ENCODE measurements at places on chromosomes 12 and 14.

DNA sequence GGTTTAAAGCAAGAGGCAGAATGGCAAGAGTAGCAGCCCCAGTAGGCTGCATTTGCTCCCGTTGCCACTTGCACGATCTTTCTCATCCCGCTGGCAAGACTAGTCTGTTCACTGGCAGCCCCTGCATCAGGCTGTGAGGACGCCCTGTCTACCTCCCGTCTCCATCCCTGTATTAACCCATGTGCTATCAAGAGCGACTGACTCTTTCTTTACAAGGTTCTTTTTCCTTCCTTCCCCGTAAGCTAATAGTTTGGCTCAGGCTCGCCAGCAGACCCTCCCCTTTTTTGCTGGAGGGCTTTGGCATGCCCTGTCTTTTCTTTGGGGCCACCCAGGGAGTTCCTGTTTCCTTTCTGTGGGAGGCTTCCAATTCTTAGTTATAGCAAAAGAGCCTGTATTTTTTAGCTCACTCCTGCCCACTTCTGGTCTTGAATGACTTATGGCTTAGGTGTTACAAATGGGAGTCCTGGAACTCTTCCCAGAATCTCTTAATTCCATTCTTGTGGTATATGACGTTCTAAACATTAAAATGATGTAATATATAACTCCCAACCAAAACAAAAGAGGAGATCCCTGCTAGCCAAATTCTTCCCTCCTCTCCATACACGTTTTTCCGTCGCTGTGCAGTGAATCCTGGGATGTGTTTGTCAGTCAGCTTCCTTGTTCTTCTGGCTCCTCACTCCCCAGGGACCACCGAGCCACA lies 149.0 kb downstream of the PRKCH start:
- DNase-seq: peak; percentile 63

- DNase-seq: no peak
Measured at GRCh38 chr14:33709711-33710110, 241.2 kb downstream of the EGLN3 start.

- no peak for DNase-seq
Measured at GRCh38 chr12:52798003-52798670, 2.2 kb upstream of the KRT3 start.

GRCh38 chr12:107446476-107446875 lies 239.1 kb upstream of the PWP1 start:
- no peak for DNase-seq

DNA sequence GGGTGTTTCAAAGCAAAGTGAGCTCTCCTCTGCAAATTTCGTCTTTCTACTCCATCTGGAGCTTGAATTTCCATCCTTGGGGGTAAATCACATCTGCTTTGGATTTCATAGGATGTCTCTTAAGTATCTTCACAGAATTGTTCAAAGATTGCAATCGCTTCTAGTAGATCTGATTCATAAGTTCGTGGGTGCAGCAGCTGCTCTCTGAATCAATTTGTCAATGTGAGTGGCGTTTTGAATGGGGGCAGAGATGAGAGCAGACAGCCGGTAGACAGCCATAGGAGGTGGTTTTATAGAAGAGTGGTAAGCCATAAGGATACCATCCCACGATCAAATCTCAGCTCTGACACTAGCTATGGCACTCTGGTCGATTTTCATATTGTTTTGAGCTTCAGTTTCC lies 146.0 kb upstream of the RPH3A start:
- DNase-seq: no peak

DNA sequence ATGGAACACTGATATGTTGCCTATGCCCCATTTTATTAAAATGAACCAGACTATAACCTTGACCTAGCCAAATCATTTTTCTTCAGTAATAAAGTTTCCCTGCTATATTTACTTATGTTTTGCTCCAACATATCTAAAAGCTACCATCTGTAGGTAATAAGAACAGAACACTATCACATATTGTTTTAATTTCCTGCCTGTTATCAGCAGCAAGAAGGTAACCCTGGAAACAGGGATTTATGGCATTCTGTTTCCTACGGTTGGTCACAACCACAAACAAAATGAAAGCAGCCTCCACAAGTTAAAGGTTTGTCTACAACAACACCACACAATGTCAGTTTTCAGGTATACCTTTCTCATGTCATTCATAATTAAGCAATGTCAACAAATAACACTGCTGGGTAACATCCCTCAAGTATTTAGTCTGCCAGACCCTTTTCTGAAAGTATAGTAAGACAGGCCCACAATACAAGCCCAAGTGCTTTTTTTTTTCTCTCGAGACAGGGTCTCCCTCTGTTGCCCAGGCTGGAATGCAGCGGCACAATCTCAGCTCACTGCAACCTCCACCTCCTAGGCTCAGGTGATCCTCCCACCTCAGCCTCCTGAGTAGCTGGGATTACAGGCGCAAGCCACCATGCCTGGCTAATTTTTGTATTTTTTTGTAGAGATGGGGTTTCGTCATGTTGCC lies 25.5 kb downstream of the GCH1 start:
- DNase-seq: no peak

DNA sequence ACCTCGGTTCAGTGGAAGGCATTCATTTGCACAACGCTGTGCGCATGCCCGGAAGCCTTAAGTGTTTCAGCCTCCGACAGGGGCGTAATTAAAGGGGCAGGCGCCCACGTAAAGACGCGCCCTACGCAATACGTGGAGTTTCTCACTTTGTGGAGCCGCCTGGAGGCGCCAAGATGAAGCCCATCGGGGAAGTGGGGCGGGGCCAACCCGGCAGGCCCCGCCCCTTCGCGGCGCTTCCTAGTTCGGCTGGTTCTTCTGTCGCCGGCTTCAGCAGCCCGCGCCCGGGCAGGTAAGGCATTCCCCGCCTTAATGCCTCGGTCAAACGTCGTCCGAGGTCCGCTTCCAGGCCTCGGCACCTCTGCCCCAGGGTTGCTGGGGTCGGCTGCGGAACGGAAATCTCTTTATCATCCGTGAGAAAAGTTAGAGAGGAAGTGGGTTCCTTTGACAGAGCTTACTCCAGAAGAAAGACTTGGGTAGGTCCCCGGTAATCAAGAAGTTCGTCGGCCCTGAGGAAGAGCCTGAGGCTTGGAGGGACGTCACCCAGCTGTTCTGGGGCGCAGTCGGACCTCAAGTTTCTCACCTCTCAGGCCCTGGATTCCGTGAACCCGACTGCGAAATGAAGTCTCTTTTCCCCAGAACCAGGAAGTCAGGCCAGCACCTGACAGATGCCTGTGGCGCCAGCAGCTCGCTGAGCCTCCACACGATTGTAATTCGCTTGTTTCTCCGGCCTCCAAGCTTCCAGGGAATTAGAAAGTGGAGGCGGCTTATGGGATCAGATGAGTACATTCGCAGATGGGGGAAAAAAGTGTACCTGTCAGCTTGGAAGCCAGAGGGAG lies at the start of the genes IRAK4 and PUS7L:
Gene IRAK4, plus strand, starts transcription at position 224 of the 836 bp plus-strand sequence. CDS start 9,161 bp downstream, outside the sequence.
Gene PUS7L, minus strand, starts transcription at position 63 of the 836 bp plus-strand sequence. CDS start 3,545 bp downstream, outside the sequence.
- peak; percentile 98 for DNase-seq

GRCh38 chr14:95318399-95319311 lies 1.1 kb downstream of the CLMN start:
- DNase-seq: peak; percentile 51

GRCh38 chr12:59834659-59835474 lies 239.0 kb downstream of the SLC16A7 start:
- DNase-seq: no peak

GRCh38 chr14:55957950-55958349 lies 160.3 kb upstream of the PELI2 start:
- DNase-seq: peak; percentile 67

GRCh38 chr12:103966736-103967135 lies 1.1 kb downstream of the TDG start:
- DNase-seq: no peak

GRCh38 chr12:49537231-49537751 lies 1.5 kb upstream of the KCNH3 start:
- peak; percentile 33 for DNase-seq

GRCh38 chr12:46266382-46266791 lies 2.5 kb downstream of the SLC38A1 start:
- DNase-seq: no peak

DNA sequence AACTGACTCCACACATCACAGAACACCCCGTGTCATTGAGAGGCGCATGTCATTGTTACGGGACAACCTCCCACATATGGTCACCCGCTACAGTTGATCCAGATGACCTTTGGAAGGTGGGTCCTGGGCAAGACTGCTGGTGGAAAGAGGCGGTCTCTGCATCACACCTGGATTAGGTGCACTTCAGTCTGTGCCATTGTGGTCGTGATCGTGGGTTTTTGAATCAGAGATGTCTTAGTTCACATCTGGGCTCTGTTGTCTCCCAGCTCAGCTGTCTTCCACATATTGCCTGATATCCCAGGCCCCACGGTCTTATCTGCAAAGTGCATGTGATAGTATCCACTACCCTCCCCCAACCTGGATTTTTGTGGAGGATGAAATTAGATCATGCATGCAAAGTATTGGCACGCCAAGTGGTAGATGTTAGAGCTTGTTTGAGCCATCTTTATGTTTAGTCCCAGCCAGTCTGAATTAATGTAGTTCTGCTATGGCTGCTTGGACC lies 208.7 kb upstream of the FOXN3 start:
- DNase-seq: no peak

- DNase-seq: no peak
Measured at GRCh38 chr14:103374121-103374520, 11.1 kb upstream of the MARK3 start.

DNA sequence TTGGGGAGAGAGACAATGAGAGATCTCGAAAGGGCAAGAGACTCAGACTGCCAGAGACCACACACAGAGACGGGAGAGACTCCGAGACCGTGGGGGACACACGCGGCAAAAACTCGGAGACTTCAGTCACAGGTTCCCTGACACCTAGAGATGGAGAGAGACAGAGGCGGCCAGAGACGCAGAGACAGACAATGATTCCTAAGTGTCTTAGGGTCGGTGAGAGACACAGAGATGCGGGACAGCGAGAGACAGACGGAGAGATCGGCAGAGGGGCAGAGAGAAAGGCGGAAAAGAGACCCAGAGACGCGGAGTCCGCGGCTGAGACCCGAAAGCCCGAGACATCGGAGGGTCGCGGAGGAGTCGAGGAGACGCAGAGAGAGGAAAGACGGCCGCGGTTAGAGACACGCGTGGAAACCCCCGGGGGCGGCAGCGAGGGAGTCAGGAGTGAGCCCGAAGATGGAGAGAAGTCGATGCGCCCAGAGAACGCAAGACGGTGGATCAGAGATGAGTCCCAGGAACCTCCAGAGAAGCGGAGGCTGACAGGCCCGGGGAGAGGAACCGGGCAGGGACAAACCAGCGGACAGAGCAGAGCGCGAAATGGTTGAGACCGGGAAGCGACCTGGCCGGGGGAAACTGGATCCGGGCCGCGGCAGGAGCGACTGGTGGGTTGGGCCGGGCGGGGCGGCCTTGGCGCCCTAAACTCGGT lies 7.8 kb downstream of the LHX5 start:
- peak; percentile 65 for DNase-seq

GRCh38 chr12:2845280-2845679 lies 10.4 kb upstream of the NRIP2 start:
- DNase-seq: no peak

- peak; percentile 34 for DNase-seq
Measured at GRCh38 chr14:34111953-34112352, 161.1 kb upstream of the EGLN3 start.

DNA sequence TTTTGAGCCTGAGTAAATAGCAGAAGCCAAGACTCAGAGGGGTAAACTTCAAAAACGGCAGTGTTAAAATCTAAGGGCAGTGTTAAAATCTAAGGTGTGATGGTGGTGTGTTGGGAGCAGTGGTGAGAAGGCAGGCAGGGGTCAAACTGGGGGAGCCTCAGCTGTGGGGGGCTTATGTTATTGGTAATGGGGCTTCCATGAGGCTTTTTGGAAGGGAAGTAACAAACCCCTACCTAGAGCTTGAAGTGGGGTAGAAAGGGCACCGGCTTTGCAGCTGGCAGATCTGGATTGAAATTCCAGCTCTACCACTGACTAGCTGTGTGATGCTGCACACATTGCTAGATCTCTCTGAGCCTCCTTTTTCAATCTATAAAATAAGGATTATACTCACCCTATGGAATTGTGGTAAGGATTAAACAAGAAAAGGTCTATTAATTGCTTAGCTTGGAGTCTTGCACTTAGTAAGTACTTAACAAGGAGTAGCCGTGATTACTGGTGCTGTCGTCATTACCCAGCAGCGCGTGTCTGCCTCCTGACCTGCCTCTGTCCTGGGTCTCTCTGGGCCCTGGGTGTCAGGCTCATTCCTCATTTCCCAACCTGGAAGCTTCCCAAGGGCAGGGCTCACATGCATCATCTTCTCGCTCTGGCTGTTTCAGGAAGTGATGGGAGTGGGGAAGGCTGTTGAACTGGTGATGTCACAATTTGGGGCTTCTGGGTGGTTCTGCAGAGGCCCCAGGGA lies 18.5 kb upstream of the KRT80 start:
- no peak for DNase-seq
